Nucleus accumbens (tissue), 56 donors: ENCODE measurements at places on chromosomes 2 and 18.

GRCh38 chr2:215499331-215499730 is 63.5 kb upstream of the FN1 start:
- no peak for DNase-seq

GRCh38 chr18:36308711-36309435 is 11.4 kb downstream of the FHOD3 start:
- no peak for DNase-seq

DNA sequence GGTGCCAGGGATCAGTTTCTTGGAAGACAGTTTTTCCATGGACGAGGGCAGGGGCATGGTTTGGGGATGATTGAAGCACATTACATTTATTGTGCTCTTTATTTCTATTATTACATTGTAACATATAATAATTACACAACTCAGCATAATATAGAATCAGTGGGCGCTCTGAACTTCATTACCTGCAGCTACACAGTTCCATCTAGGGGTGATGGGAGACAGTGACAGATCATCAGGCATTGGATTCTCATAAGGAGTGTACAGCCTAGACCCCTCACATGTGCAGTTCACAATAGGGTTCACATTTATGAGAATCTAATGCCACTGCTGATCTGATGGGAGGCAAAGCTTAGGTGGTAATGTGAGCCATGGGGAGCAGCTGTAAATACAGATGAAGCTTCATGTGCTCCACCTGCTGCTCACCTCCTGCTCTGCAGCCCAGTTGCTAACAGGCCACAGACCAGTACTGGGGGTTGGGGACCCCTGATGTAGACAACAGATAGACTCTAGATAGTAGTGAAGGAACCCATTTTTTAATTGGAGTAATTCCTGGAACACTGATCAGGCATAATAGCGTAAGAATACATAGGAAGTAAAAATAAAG is 41.5 kb upstream of the MC4R start:
- DNase-seq: no peak

GRCh38 chr18:48000701-48001100 is 70.2 kb upstream of the SMAD2 start:
- no peak for DNase-seq

GRCh38 chr2:9268301-9269080 is 61.9 kb downstream of the ASAP2 start:
- no peak for DNase-seq
